Fibroblast of skin of scalp (primary cell): ENCODE measurements at places on chromosomes 4 and X.

- DNase-seq = no peak
These were observed 163.0 kb downstream of the BTC start for GRCh38 chr4:74631338-74631737.

DNA sequence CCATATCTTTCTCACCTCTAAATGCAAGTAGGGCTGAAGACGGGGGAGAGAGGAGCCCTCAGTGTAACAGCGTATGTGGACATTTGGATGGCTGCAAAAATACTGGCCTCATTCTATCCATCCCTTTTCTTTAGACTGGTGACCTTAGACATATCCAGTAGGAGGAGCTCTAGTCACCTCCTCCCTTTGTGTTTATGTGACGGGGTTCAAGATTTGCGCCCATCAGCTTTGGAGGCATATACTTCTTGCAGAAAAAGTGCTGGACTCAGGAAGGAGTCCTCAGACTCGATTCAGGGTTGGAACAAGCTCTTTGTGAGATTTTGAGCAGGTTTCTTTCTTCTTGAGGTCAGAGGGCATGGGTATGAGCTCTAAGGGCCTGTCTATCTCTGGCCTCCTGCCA, 86.2 kb downstream of the MAMLD1 start:
- no peak for DNase-seq

GRCh38 chr4:8441499-8442091, 1.0 kb downstream of the TRMT44 start:
- no peak for DNase-seq

- no peak for DNase-seq
These were observed 58.0 kb upstream of the SHOX start for GRCh38 chrX:572538-573124.

- DNase-seq = no peak
These were observed 113.1 kb upstream of the NEIL3 start for GRCh38 chr4:177196615-177197014.

- no peak for DNase-seq
These were observed 674 bp upstream of the DIAPH2 start for GRCh38 chrX:96683997-96684338.
